ENCODE measurements at places on chromosomes 1 and 21.

DNA sequence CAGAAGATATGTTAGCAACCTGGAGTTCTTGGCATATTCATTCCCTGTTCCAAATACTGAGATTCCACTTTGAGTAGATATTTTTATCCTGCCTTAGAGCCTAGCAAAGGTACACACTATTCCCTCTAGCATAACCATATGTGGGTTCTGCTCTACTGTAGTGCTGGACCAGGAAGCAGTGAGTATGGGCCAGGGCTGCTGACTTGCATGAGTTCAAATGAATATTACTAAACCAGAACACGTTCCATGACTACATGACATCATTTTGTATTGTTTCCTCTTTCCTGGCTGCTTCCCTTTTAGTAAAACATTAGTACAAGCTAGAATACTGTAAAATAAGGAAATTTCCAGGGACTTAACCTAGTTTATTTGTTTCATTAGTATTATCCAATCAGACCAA is 41.1 kb downstream of the TNFSF18 start:
- DNase-seq: no peak

DNA sequence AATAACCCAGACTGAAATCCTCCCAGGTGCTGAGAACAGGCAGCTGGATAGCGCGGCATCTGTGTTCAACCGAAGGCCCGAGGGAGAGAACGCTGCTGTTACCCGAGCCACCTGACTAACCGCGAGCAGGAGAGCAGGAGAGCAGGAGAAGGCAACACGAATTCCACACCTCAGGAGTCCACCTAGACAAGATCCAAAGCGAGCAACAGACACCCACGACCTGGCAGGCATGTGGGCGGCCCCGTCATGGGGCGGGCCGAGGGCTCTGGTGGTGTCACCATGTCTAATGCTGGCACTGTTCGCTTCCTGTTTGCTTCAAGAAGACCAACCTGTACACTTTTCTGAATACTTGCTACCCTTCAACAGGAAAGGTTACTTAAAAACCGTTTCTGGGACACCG is 20.9 kb upstream of the SPATC1L start:
- DNase-seq: no peak

GRCh38 chr1:91685994-91686393 is 185.3 kb downstream of the CDC7 start:
- peak; percentile 7 for DNase-seq

GRCh38 chr1:10510520-10511493 is 36.1 kb downstream of the PEX14 start:
- peak; percentile 87 for DNase-seq

DNA sequence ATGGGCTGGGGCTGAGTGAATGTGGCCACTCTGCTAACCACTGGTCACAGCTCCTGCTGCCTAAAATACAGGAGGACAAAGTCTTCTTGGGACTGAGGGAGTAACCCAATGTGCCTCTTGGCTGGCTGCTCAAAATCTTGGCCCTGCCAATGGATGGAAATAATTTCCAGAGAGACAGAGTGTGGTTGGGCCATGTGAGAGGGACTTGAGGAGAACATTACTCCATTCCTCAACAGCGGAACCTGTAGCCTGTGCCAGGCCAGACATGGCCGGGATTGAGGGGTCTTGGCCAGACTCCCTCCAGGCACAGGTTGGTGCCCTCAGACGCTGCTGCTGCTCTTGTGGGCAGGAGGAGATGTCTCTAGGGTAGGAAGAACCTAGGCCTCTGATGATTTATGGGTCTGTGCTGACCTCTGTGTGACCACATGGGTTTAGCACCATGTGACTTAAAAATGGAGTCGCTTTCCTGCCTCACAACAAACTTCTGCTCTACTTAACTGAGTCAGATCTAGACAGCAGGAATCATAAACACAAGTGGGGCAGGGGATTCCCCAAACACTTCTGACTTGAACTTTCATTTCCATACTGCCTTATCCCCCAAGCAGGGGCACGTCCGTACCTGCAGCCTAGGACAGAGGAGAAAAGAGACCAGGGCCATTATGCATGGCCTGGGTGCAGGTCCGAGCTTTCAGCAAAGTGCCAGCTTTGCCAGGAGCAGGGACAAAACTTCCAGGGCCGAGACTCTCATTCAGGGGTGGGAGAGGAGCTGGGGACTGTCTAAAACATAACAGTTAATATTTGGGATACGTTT is 79.2 kb downstream of the CD34 start:
- no peak for DNase-seq

GRCh38 chr1:170365331-170365730 is 166.6 kb upstream of the GORAB start:
- DNase-seq: no peak

DNA sequence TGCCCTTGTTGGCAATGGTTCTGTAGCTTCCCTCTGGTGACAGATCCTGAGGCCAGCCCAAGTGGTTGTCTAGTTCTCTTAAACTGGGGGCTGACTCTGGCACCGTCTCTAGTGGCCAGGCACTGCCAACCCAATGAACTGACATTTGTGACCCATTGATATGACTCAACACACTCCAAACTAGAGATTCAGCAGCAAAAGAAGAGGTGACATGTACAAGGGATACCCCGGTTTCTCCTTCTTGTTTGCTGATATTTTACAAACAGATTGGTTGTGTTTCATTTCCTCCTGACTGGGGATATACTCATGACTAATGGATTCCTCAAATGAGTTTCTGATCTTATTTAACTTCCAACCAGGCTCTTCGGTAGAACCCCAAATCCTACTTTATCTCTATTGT is 65.9 kb upstream of the DNAJC6 start:
- DNase-seq: no peak

- DNase-seq: peak; percentile 30
These were observed 34.9 kb downstream of the CENPF start for GRCh38 chr1:214637722-214638458.

DNA sequence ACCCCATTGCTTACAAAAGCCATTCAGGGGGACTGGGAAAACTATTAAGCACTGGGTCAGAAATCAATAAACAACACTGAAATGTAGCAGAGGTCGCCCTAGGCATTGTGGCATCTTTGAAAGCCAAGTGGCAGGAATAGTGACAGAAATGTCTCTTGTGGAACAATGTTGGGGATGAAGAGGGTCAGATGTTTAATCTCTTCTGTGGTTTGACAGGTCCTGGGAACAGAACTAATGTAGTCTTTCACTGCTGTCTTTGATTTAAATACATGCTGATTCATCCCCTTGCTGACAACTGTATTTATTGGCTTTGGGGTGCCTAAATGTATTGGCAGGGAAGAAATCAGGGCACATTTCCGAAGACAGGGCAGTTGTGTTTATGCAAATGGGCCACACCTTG is 194.8 kb downstream of the ATG4C start:
- no peak for DNase-seq

- no peak for DNase-seq
These were observed 73.8 kb upstream of the SERBP1 start for GRCh38 chr1:67503974-67504373.

GRCh38 chr1:200636681-200637080 is 16.1 kb upstream of the KIF14 start:
- no peak for DNase-seq

- no peak for DNase-seq
These were observed 168.5 kb downstream of the SMYD3 start for GRCh38 chr1:246338546-246338945.

- peak; percentile 80 for DNase-seq
These were observed 19.4 kb downstream of the PLEKHM2 start for GRCh38 chr1:15703562-15703961.

DNA sequence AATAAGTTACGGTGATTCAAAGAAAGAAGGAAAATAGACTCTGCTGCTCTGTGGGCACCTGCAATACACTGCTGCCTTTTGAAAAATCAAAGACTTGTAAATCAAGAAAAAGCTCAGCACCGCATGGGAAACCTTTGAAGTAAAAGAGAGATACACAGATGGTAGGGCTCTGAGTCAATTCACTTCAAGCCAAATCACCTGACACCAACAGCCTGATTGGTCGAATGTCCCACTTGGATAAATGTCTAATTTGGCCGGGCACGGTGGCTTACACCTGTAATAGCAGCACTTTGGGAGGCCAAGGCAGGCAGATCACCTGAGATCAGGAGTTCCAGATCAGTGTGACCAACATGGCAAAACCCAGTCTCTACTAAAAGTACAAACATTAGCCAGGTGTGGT is 19.2 kb upstream of the RCAN3 start:
- DNase-seq: no peak

GRCh38 chr1:145710291-145711027 is 3.3 kb upstream of the PDZK1 start:
- DNase-seq: no peak

DNA sequence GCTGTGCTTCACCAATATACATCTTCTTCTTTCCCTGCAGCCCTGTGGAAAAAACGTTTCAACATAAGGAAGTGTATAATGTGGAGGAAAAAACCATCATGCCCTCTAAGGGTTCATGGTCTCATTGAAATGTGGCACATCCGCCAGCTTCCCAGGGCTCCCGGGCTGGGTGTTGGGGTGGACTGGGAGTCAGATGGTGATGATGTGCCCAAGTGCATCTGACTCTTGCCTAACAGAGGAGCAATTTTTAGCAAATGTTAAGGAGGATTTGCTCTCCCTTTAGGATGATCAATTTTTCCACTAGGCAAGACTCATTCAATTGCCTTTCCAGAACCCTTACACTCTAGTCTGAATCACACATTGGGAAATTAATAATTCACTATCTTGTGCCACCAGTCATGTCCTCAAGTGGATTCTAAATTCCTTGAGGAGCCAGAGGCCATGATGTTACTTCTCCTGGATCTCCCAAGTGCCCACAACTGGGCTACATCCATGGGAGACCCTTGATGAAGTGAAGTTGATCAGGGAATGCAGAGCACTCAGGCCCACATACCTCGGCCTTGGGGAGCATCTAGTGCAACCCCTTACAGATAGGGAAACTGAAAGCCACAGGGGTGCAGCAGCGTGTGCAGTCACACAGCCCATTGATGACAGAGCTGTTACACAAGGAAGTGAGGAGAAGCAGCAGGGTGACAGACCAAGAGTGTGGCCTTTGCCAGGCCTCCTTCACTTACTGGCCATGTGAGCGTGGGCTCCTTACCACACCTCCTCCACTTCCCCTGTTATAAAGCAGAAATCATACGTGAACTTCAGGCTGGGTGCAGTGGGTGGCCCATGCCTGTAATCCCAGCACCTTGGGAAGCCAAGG is 100.0 kb upstream of the SLC44A3 start:
- DNase-seq: no peak

DNA sequence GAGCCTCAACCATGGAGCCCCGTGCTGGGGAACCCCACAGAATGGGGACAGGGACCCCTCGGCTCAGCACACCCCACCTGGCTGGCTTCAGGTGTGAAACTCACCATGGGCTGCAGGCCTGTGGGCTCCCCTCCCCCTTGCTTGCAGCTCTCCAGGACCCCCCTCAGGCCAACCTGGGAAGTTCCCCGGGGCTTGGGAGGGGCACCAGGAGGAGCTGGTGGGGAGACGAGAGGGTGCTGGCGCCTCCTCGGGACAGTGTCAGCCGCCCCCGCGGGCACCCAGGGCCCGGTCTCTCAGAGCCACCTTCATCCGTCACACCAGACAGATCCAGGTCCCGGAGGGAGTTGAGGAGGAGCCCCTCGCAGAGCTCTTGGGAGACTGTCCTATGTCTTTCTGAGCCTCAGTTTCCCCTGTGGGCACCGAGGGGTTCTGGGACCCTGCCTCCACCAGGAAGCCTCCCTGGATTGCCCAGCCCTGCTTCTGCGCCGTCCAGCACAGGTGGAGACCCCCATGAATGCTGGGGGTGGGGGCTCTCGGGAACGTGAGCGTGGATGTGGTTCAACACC is 657 bp upstream of the TNFRSF18 start:
- DNase-seq: no peak

DNA sequence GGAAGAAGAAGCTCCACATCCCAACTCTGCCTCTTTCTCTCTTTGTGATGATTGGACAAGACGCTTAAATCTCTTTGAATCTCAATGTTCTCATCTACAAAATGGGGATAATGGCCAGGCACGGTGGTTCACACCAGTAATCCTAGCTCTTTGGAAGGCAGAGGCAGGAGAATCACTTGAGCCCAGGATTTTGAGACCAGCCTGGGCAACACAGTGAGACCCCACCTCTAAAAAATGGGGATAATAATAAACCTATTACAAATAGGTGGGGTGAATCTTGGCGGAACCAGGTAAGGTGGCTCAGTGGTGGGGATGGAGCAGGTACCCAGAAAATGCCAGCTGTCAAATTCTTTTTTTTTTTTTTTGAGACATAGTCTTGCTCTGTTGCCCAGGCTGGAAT is 29.4 kb upstream of the ARHGEF10L start:
- DNase-seq: no peak

DNA sequence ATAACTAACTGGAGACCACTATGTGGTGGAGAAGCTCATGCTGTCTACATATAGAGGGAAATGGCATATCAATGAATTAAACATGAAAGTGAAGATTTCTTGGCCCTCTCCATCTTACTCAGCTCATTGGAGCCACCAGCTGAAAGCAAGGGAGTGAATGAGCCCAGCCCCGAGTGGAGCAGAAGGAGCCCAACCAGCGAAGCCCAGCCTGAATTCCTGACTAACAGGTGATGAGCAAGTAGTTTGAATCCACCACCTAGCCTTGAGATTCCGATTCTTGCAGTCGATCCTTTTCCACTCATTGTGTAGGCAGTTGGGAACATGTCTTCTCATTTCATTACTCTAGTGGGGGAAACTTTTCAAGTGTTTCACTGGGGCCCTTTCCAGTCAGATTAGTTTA is 18.6 kb upstream of the ST6GALNAC3 start:
- no peak for DNase-seq

- no peak for DNase-seq
These were observed 5.0 kb downstream of the UQCRHL start for GRCh38 chr1:15802234-15802965.

- peak; percentile 33 for DNase-seq
These were observed 1.4 kb downstream of the NUCKS1 start for GRCh38 chr1:205748403-205749233.

DNA sequence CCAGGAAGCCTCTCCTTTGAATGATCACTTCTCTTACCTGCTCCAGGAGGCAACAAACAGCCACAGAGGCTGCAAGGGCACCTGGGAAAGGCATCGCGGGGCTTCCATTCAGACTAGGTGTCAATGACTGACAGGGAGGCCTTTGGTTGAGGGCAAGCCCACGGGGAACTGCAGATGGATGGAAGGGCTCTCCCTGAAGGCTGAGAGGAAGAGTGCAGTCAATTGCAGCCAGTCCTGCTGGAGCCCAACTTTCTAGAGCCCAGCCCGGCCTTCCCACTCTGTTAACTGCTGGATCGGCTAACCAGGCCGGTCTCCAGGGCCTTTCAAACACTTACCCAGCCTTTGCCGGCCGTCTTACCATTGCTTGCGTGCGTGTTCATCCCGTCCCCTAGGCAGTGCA is 89.3 kb downstream of the LACTBL1 start:
- no peak for DNase-seq

All from RWPE1 (cell line).